ENCODE measurements at places on chromosomes 4 and X. TPM values are rescaled to one million over a fixed set of nuclear protein-coding genes. Genes with fewer than 3 reads are reported as not detected.

Gene KIAA1210
- not detected for total RNA-seq

- no peak for DNase-seq
Observed at GRCh38 chrX:111597967-111598366, 83.0 kb upstream of the ALG13 start.

- no peak for DNase-seq
Observed at GRCh38 chr4:45580334-45580733, 543.5 kb downstream of the GABRG1 start.

GRCh38 chr4:165461159-165461821 lies 82.5 kb downstream of the CPE start:
- no peak for DNase-seq

- DNase-seq = no peak
Observed at GRCh38 chr4:138972956-138973801, 42.4 kb upstream of the NOCT start.

- DNase-seq = no peak
Observed at GRCh38 chr4:26938516-26938915, 77.9 kb downstream of the STIM2 start.

DNA sequence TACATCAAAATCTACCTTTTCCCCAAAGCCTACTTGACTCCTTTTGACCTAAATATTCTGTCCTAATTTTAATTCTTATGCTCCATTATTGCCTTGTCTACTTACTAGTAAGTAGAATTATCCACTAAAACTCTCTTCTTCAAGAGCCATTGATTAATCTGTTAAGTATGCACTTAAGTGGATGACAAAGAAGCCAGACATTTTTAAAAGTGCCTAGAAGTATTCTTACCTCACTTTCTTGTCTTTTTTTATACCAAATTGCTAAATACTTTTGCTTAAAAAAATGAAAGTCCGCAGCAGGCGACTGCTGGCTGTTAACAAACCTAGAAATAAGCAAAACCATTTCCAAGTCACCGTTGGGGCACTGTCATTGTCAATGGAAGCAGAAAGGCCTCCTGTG lies 20.1 kb upstream of the FRMPD4 start:
- DNase-seq = no peak

DNA sequence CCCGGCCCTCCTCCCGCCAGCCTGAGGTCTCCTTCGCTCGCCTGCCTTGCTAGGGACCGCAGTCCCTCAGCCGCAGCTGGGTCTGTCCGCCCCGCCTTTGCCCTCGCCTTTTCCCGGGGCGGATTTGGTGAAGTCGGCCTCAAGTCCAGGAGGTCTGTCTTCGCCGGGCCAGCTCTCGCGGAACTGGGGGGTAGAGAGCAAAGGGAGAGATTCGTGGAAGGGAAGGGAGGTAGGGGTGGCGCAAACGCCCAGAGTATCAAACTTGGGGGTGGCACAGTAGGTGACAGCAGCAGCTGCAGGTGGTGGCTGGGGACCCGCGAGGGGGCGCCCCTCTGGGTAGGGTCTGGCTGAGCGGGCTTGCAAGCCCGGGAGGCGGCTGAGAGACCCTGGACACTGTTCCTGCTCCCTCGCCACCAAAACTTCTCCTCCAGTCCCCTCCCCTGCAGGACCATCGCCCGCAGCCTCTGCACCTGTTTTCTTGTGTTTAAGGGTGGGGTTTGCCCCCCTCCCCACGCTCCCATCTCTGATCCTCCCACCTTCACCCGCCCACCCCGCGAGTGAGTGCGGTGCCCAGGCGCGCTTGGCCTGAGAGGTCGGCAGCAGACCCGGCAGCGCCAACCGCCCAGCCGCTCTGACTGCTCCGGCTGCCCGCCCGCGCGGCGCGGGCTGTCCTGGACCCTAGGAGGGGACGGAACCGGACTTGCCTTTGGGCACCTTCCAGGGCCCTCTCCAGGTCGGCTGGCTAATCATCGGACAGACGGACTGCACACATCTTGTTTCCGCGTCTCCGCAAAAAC lies at the start of gene NPY2R:
Gene NPY2R, plus strand, starts transcription at position 379 of the 797 bp plus-strand sequence. CDS start 5,304 bp downstream, outside the sequence.
- DNase-seq = peak; percentile 56

DNA sequence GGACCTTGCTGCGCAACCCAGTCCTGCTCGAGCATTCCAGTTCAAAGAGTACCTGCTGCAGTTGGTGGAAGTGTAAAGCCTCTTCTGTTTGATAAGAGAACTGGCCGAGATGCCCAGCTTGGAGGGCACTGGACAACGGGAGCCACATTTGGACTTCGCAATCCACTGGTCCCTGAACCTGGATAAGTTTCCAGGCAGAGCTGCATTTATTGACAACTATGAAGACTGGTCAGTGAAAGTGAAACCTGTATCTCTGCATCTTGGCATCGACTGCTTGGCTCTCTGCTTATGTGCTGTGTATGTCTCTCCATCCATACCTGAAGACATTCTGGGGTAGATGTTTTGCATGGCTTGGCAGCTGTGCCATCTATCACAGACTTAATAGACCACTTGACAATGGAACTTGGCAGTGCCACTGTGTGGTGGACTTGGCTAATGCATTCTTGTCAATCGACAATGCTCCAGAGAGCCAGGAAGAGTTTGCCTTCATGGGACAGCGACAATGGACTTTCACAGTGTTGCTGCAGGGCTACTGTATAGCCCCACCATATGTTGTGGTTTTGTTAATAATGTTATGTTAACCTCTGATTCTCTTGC lies 43.5 kb upstream of the ZBTB33 start:
- DNase-seq = peak; percentile 10

Gene NDST4
- not detected for total RNA-seq

GRCh38 chr4:7104366-7105031 lies 36.6 kb upstream of the GRPEL1 start:
- peak; percentile 71 for DNase-seq

Gene MAGEA4
- not detected for total RNA-seq

- no peak for DNase-seq
Observed at GRCh38 chr4:55186123-55186522, 60.7 kb upstream of the KDR start.

Gene DTHD1
- total RNA-seq = not detected

DNA sequence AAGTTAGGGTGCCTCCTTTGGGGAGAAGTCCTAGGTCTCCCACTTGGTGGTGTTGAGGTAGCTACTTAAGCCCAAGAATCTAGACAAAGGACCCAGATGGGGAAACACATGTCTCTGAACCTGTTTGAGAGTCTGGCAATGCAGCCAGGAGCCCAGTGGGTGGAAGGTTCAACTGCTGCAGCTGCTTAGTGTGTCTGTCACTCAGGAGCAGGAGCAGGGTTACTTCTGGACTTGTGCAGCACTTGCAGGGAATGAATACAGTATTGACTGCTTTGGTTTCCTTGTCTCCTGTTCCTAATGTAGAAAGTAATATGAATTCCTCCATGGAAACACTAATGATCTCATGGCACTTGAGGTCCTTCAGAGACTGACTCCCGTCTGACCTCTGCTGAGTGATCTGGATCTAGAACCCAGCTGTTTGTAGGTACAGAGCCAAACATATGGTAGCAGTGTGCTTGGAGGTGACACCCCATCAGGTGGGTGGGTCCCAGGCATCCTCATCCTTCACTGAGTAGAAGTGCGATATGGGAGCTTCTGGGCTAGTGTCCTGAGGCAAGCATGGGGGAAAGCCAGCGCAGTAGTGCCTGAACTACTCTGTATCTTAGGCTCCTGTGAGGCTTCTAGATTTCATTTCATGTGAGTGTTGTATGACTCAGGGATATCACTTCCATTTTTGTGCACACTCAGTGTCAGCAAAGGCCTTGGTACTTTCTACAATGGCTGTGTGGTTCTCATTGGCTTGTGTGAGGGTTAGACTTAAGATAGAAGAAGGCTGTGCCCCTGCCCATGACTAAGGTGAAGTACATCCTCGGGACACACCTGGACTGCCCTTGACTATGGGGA lies 85.0 kb upstream of the WDR1 start:
- DNase-seq = no peak

Gene PTPN13
- 87.8 TPM for total RNA-seq

Gene PCSK1N
- total RNA-seq = not detected

DNA sequence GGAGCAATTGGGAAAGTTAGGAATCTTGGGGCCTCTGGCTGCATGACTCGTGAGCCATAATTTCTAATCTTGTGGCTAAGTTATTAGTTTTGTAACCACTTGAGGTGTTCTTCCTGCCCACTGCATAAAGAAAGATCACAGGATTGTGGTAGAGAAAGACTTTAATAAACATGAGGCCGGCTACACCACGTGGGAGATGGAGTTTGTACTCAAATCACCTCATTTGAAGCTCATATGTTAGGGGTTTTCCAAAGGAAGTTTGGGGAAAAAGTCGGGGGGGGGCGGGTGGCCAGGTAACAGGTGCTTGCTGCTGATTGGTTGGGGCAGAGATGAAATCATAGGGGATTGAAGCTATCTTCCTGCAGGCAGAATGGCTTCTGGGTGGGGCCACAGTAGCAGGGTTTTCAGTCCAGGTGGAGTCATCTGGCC lies 287.8 kb downstream of the ZNF674 start:
- DNase-seq = no peak

Gene INTS6L
- 4.4 TPM for total RNA-seq

DNA sequence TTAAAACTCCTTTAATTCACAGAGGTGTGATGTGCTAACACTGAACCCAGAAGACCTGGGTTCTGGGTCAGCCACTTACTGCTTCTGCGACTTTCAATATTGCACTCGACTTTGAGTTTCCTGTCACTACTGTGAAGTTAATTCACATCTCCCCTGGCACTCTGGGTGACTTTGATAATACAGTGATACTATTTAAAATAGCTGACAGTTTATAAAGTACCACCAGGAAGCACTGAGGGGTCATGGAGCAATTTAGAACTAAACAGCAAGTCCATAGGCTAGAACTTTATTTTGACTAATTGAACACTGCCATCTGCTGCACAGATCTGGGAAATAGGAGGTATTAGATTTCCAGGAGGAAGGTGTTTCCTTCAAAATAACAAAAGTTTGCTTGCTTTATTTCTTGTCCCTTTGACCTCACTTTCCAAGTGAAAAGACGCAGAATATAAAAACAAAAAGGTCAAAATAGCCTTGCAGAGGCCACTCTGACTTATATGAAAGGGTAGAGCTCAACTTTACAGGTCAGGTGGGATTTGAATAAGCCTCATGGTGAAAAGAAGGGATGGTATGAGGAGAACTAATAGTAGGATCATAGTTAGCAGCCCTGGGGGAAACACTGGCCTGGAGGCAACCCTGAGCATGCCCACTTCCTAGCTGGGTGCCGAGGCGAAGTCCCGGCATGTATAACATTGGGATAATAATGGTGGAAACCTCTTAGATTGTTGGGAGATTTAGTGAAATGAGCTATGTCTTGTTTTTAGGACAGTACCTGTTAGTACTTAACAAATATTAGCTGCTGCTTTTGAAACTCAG lies 53.4 kb downstream of the ZNF518B start:
- DNase-seq = peak; percentile 59

Gene CTAG1B
- total RNA-seq = not detected

DNA sequence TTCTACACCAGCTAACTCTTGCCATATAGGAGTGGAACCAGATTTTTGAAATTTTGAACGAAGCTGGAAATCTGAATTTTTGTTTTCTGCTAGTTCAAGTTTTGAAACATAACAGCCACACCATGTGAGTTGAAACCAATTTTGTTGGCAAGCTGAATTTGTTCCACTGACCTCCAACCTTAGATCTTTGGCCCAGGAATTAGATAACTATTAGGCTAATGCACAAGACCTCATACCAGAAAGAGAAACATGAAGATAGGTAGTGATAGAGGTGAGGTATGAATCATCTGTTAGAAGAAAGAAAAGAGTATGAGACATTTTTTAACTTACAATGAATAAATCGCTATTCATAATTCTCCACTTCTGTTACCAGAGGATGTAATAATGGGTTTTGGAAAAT lies 76.8 kb upstream of the ACSL1 start:
- DNase-seq = no peak

Gene CXCL13
- not detected for total RNA-seq

DNA sequence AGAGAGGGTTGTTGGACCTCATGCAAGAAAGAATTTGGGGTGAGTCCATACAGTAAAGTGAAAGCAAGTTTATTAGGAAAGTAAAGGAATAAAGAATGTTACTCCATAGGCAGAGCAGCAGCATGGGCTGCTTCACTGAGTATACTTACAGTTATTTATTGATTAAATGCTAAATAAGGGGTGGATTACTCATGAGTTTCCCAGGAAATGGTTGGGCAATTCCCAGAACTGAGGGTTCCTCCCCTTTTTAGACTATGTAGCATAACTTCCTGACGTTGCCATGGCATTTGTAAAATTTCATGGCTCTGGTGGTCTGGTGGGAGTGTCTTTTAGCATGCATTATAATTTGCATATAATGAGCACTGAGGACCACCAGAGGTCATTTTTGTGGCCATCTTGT lies 16.7 kb downstream of the PPP4R3C start:
- no peak for DNase-seq

DNA sequence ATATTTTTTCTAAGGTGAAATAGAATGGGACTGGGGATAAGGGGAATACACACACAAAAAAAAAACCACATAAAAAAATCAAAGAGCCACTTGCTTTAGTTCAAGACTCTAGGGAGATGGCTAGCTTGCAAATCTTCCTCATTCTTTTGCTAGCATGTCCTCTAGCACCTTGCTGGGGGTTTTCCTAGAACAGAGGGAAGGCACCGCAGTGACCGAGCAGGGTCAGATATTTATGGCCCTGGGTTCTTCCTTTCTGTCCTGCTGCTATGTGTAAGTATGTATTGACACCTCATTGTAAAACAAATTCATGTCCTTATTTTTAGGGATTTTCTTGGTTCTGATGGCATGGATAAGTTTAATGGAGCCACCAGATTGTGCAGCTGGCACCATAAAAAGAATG lies 81.2 kb downstream of the SHISA3 start:
- no peak for DNase-seq

GRCh38 chrX:121301822-121302221 lies 254.4 kb downstream of the GLUD2 start:
- no peak for DNase-seq

Gene CLDN2
- not detected for total RNA-seq

Gene ASMT
- 0.36 TPM for total RNA-seq
